Activated naive CD4-positive, alpha-beta T cell treated with anti-CD3 and anti-CD28 coated beads for 36 hours (primary cell): ENCODE measurements at places on chromosomes 7 and 10.

DNA sequence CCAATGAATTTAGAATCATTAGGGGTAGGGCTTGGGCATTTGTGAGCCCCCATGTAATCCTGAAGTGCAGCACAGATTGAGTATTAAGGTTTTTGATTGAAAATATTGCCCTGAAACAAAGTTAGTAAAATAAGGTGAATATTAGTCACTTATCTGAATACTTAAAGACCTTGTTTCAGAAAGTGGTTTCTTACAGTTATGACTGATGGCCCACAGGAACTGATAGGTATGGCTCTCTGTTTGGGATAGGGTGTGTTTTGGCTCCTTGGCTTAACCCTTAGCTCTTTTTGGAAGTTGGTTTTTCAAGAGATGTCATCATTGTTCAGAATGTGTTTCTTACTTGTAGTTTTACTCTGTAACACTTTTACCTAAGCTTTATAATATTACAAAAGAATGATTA lies 34.8 kb downstream of the MDFIC start:
- no peaks in the 10 kb centered on the region for H3K27me3 ChIP-seq
- peaks cover 21% of the 10 kb centered on the region for H3K36me3 ChIP-seq
- no peak overlapping the region for H3K4me3 ChIP-seq
- no peak for DNase-seq
- peaks cover 54% of the 10 kb centered on the region for H3K4me1 ChIP-seq
- H3K27ac ChIP-seq: no peak overlapping the region

DNA sequence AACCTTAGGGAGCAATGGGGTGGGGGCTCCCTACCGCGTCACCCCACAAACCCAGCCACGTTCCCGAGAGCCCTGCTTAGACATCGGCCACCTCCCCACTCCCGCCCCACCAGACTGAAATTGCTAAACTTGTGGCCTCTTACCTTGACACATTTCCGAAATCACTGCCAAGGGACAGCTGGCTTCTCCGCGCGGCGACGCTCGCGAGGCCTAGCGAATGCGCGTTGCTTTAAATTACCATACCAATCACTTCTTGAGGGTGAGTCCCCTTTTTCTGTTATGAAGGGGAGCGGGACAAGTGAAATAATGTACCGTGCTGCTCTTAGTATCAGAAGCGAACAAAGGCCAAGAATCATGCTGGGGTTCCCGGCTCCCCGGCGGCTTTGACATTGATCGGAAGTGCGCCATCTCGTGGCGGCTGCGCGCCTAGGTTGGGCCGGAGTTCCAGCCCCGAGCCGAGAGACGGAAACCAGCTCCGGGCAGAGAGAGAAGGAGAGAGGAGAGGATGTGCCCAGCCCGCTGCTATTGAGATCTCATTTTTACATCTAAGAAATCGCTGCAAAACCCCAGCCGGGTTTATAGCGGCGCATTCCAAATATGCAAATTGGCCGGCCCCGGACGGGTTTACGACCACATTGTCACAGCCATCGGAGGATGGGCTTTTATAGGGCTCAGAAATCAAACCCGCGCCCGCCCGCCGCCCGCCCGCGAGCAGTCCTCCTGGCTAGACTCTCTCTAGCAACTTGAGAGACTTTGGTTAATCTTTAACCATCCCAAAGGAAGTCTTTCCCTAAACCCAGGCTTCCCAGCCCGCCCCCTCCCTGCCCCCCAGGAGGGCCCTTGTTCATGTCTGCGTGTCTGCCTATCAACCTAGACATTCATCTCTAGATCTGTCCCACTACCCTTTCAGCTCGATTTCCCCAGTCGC lies 5.3 kb downstream of the HOXA11 start:
- DNase-seq: peak; percentile 57
- no peaks in the 10 kb centered on the region for H3K36me3 ChIP-seq
- H3K4me3 ChIP-seq: peak overlapping the region; percentile 4
- no peak overlapping the region for H3K27ac ChIP-seq

DNA sequence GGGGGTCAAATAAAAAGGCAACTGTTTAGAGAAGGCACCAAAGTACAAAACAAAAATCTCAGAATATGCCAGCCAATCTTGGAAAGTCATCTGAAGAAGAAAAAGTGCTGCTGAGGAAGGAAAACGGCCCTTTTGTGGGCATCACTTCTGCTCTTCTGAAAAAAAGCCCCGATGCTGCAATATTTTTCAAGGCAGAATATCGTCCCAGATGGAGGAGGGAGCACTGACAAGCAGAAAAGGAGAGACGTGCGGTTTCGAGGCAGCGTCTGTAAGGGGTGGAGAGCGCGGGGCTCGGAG lies 959 bp upstream of the ATRNL1 start:
- DNase-seq: no peak
- H3K27ac ChIP-seq: no peak overlapping the region
- H3K4me3 ChIP-seq: peak overlapping the region; percentile 52
- peaks cover 41% of the 10 kb centered on the region for H3K27me3 ChIP-seq
- H3K4me1 ChIP-seq: peaks cover 5% of the 10 kb centered on the region
- H3K36me3 ChIP-seq: peaks cover 2% of the 10 kb centered on the region

GRCh38 chr7:28922624-28923331 lies 35.4 kb downstream of the TRIL start:
- H3K27ac ChIP-seq: no peak overlapping the region
- no peaks in the 10 kb centered on the region for H3K27me3 ChIP-seq
- peaks cover 21% of the 10 kb centered on the region for H3K4me1 ChIP-seq
- H3K36me3 ChIP-seq: no peaks in the 10 kb centered on the region
- H3K4me3 ChIP-seq: no peak overlapping the region

DNA sequence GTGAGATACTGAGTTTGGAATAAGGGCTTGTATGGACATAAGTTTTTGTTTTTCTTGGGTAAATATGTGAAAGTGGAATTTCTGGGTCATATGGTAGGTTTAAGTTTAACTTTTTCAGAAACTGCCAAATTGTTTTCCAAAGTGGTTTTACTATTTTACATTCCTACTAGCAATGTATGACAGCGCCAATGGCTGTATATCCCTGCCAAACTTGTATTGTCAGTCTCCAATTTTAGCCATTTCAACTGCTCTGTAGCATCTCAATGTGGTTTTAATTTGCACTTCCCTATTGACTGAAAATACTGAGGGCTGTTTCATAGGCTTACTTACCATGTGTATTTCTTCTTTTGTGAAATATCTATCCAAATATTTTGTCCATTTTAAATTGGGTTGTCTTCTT lies 90.5 kb upstream of the ZNF32 start:
- no peaks in the 10 kb centered on the region for H3K27me3 ChIP-seq
- H3K27ac ChIP-seq: no peak overlapping the region
- no peak overlapping the region for H3K4me3 ChIP-seq
- no peaks in the 10 kb centered on the region for H3K36me3 ChIP-seq
- DNase-seq: no peak

GRCh38 chr10:1048349-1048731 lies 579 bp downstream of the IDI1 start:
- DNase-seq: peak; percentile 61
- peaks cover 65% of the 10 kb centered on the region for H3K4me1 ChIP-seq
- peaks cover 46% of the 10 kb centered on the region for H3K36me3 ChIP-seq
- no peaks in the 10 kb centered on the region for H3K27me3 ChIP-seq
- H3K27ac ChIP-seq: peak overlapping the region; percentile 97

GRCh38 chr10:12589791-12590190 lies 240.4 kb downstream of the CAMK1D start:
- H3K4me3 ChIP-seq: no peak overlapping the region
- H3K27me3 ChIP-seq: no peaks in the 10 kb centered on the region
- peaks cover 73% of the 10 kb centered on the region for H3K4me1 ChIP-seq
- peaks cover 4% of the 10 kb centered on the region for H3K36me3 ChIP-seq
- no peak for DNase-seq
- no peak overlapping the region for H3K27ac ChIP-seq

DNA sequence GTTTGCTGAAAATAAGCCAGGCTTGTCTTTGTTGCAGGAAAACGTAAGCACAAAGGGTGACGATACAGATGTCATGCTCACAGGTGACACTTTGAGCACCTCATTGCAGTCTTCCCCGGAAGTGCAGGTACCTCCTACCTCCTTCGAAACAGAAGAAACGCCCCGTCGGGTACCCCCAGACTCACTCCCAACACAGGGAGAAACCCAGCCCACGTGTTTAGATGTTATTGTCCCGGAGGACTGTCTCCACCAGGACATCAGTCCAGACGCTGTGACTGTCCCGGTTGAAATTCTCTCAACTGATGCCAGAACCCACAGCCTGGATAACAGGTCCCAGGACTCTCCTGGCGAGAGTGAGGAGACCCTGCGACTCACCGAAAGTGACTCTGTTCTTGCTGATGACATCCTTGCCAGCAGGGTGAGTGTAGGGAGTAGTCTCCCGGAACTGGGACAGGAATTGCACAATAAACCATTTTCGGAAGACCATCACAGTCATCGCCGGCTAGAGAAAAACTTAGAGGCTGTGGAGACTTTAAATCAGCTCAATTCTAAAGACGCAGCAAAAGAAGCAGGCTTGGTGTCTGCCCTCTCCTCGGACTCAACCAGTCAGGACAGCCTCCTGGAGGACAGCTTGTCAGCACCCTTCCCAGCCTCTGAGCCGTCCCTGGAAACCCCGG lies 18.3 kb upstream of the BHLHA15 start:
- H3K4me3 ChIP-seq: no peak overlapping the region
- H3K27ac ChIP-seq: no peak overlapping the region
- H3K4me1 ChIP-seq: no peaks in the 10 kb centered on the region
- peaks cover 30% of the 10 kb centered on the region for H3K36me3 ChIP-seq

DNA sequence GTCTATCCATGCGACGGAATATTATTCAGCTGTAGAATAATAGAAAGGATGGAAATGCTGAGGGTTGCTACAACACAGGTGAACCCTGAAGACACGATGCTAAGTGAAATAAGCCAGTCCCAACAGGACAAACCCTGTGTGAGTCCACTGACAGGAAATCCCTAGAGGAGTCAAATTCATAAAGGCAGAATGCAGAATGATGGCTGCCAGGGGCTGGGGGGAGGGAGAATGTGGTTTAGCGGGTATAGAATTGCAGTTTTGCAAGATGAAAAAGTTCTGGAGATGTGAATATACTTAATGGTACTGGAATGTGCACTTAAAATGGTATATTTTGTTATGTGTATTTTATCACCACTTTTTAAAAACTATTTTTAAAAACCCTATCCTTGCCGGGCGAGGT lies 36.9 kb upstream of the DOCK1 start:
- no peaks in the 10 kb centered on the region for H3K27me3 ChIP-seq
- H3K4me1 ChIP-seq: no peaks in the 10 kb centered on the region
- H3K36me3 ChIP-seq: no peaks in the 10 kb centered on the region
- H3K27ac ChIP-seq: no peak overlapping the region
- DNase-seq: no peak

GRCh38 chr7:136036336-136036735 lies 59.2 kb upstream of the MTPN start:
- H3K4me1 ChIP-seq: peaks cover 32% of the 10 kb centered on the region
- H3K36me3 ChIP-seq: no peaks in the 10 kb centered on the region
- H3K4me3 ChIP-seq: no peak overlapping the region
- DNase-seq: no peak
- peaks cover 13% of the 10 kb centered on the region for H3K27me3 ChIP-seq
- no peak overlapping the region for H3K27ac ChIP-seq

DNA sequence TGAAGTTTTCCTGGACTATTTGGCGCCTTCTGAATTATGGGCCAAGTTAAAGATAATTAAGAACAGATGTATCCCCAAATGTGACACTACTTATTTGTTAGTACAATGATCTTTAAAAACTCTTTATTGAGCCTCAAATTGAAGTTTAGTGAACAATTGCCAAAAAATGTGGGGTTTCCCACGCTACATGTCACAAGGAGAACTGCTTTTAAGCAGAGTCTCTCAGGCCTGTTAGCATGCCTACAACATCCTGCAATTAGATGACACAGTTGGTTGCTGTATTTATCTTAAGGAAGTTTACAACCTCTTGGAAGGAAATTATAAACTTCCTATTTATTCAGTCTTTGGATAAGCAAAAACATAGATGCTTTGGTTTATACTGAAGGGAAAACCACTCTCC lies 733.0 kb downstream of the TNS3 start:
- DNase-seq: no peak
- no peaks in the 10 kb centered on the region for H3K27me3 ChIP-seq
- H3K4me3 ChIP-seq: no peak overlapping the region
- H3K4me1 ChIP-seq: no peaks in the 10 kb centered on the region

GRCh38 chr7:47381134-47381495 lies 200.8 kb downstream of the TNS3 start:
- no peaks in the 10 kb centered on the region for H3K4me1 ChIP-seq
- H3K36me3 ChIP-seq: no peaks in the 10 kb centered on the region
- DNase-seq: no peak
- H3K27me3 ChIP-seq: no peaks in the 10 kb centered on the region
- H3K27ac ChIP-seq: no peak overlapping the region

DNA sequence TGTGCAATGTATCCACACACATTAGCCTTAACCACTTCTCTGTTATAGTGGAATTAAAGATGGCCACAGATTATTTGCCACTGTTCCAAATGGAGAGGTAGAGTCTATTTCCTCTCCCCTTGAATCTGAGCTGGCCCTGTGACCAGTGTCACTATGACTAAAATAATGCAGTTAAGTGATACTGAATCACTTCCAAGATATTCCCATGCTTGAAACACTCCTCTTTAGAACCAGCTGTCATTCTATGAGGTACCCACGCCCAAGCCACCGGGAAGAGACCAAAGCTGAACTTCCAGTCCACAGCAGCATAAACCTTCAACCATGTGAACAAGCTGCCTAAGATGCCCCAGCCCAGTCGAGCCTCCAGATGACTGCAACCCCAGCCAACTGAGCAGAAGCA lies 2.1 kb upstream of the DHX32 start:
- no peaks in the 10 kb centered on the region for H3K27me3 ChIP-seq
- no peak overlapping the region for H3K27ac ChIP-seq
- H3K36me3 ChIP-seq: peaks cover 14% of the 10 kb centered on the region
- no peak overlapping the region for H3K4me3 ChIP-seq

DNA sequence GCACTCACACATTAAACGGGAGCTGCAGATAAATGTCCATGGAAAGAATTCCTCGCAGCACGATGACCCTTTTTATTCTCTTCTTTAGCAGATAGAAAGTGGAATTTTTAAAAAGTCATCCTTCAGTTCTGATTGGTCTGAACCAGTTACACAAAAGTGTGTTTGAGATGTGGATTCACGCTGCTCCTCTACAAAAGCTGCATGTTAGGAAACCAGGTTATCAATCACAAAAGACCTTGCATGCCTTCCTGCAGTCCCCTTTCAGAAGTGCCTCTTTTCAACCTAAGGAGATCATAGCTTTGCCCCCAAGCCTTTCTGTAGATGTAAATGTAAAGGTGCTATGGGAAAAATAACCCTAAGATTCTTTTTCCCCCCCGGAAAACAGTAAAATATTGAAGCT lies 299.7 kb downstream of the PLXDC2 start:
- H3K27me3 ChIP-seq: no peaks in the 10 kb centered on the region
- no peaks in the 10 kb centered on the region for H3K36me3 ChIP-seq
- H3K27ac ChIP-seq: no peak overlapping the region
- DNase-seq: no peak

- peaks cover 61% of the 10 kb centered on the region for H3K27me3 ChIP-seq
- peak; percentile 10 for DNase-seq
- H3K27ac ChIP-seq: no peak overlapping the region
- no peaks in the 10 kb centered on the region for H3K36me3 ChIP-seq
- H3K4me1 ChIP-seq: peaks cover 4% of the 10 kb centered on the region
Observed at GRCh38 chr10:122462533-122463465, 1.4 kb downstream of the HTRA1 start.

GRCh38 chr7:93471456-93471855 lies 103.1 kb downstream of the CALCR start:
- H3K27ac ChIP-seq: no peak overlapping the region
- H3K36me3 ChIP-seq: no peaks in the 10 kb centered on the region
- DNase-seq: no peak
- H3K4me3 ChIP-seq: no peak overlapping the region

GRCh38 chr10:104330168-104331110 lies 7.8 kb downstream of the ITPRIP start:
- H3K27me3 ChIP-seq: no peaks in the 10 kb centered on the region
- peak overlapping the region; percentile 96 for H3K27ac ChIP-seq
- peaks cover 98% of the 10 kb centered on the region for H3K4me1 ChIP-seq
- H3K36me3 ChIP-seq: peaks cover 12% of the 10 kb centered on the region
- DNase-seq: no peak
